Stimulated activated CD4-positive, alpha-beta T cell treated with anti-CD3 and anti-CD28 coated beads, Interleukin-1b, Interleukin-23, amount 100 ng/mL, for 1 hour (primary cell): ENCODE measurements at places on chromosomes 2 and 18.

DNA sequence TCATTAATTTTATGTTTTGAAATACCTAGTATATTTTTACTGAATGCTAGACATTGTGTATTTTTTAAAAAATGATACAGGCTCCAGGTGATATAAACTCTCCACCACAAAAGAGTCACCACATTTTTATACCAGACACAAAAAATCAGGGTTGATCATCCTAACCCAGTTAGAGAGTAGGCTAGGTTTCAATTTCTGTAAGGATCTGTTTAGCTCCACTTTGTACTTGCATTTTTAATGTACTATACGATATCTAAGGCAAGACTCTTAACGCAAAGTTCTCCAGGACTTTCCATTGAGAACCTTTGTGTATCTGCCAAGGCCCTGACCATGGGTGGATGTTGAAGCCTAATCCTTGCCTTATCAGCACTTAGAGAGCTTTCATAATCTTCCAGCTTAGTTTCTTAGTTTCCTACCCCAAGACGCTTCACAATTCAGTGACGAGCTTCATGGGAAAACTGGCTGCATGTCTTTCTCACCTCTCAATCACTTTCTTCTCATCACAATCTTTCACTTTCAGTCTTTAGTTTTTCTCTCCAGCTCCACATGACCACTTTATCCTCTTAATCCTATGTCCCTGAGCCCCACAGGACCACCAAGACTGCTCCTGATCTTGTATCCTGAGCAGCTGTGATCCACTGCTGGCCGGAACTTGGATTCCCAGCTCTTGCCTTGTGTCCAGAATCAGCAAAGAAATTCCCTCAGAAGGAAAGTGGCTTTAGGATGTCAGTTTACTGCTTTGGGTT, 635.8 kb downstream of the RNF144A start:
- no peak for DNase-seq

- DNase-seq, result no peak
Observed at GRCh38 chr2:162092658-162093556, 18.9 kb upstream of the DPP4 start.

DNA sequence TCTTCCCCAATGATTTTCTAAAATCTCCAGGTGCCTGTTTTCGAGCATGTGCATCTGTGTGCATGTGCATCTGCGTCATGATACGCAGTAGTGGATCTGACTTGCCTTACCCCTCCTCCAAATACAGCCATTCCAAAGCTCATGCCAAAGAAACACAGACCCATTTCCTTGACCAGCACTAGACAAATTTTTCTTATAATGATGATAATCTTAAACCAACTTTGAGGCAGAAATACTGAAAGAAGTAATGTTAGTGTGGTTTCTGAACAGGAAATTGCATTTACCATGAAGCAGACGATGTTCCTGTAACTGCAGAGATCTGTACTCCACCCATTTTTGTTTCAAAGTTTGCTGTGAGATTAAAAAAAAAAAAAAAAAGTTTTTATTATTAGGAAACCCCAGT, 25.6 kb downstream of the CYTIP start:
- DNase-seq, result no peak

GRCh38 chr2:239028253-239028619, 180.4 kb downstream of the TWIST2 start:
- DNase-seq, result no peak

GRCh38 chr2:50648041-50648700, 383.8 kb downstream of the NRXN1 start:
- DNase-seq, result no peak

- DNase-seq, result no peak
Observed at GRCh38 chr18:49250816-49251388, 209.5 kb downstream of the DYM start.

DNA sequence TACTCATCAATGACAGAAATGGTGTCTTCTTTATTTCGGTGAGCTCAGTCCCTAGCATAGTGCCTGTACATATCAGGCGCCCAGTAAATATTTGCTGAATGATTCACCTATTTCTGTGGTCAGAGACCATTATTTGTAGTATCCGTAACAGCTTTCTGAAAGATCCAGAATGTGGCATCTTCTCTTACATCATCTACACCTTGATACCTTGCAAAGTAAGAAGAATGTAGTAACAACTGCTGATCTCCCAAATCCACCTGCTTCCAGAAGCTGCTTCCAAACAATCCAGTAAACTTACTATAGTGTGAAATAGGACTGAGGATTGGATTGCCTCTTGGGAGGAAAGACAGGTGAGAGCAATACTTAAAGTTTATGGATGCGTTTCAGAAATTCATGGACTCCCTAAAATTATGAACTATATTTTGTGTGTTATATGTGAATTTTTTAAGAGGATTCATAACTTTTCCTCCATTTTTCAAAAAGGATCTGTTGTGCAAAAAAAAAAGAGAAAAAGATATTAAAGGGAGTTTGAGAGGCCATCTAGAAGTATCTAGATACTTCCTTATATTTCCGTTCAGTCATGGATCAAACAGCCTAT, 945 bp upstream of the ASXL2 start:
- DNase-seq, result no peak

GRCh38 chr2:228681426-228681825, 499.9 kb upstream of the SPHKAP start:
- DNase-seq, result no peak

GRCh38 chr2:20443276-20443920, 3.5 kb upstream of the RHOB start:
- no peak for DNase-seq

DNA sequence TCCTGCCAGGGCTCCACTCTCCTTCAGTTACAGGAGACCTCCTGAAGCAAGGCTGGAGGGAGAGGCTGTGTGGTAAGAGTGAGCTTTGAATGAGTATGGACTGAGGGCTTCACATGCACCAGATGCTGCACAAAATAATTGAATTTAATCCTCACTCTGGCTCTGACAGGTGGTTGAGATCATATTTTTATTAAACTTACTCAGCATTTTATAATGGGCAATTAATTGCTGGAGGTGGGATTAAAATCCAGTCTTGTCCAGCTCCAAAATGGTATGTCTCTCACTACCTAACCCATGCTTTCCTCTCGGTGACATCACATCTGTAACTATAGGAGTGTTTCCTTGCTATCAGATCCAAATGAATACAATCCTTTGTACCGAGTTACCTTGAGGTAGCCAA, 66.2 kb upstream of the AQP4 start:
- no peak for DNase-seq

DNA sequence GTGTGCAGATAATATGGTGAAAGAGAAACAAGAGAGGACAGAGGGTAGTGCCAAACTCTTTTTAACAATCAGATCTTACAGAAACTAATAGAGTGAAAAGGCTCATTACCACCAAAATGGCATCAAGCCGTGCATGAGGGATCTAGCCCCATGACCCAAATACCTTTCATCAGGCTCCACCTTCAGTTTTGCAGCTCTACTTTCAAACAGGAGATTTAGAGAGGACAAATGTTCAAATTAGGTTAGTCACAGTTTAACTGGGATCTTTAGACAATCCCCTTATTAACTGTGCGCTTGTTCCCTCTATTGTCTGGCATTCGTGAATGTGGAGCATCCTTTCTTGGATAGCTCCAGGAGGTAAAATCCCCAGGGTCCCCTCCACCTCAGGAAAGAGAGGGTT, 1209.3 kb upstream of the CHAC2 start:
- DNase-seq, result no peak

- DNase-seq, result no peak
Observed at GRCh38 chr2:222302178-222303018, 3.6 kb upstream of the PAX3 start.

DNA sequence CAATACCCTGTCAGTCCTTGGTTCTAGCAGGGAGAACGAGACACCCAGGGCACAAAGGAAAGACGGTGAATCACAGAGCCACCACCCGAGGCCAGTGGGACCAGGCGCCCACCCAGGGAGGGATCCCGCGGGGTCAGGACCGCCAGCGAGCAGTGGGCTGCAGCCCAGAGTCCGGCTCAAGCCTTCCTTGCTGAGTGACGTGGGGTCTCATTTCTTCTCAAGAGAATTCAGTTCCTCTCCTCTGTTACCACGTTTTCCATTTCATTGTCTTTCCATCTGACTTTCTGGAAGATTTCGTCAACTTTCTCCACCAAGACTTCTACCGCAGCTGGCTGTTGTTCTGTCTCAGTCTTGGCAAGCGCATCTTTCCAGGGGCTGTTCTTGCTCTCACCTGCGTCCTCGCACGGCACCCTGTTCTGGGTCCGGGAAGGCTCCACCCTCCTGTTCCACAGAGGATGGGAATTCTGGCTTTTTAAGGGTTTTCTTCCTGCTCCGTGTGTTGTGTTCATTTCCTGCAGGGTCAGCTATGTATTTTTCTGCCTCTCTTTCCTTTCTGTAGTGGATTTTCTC, 248.6 kb downstream of the NDUFA10 start:
- DNase-seq, result no peak

- DNase-seq, result no peak
Observed at GRCh38 chr2:171939743-171940071, 17.4 kb downstream of the HAT1 start.

DNA sequence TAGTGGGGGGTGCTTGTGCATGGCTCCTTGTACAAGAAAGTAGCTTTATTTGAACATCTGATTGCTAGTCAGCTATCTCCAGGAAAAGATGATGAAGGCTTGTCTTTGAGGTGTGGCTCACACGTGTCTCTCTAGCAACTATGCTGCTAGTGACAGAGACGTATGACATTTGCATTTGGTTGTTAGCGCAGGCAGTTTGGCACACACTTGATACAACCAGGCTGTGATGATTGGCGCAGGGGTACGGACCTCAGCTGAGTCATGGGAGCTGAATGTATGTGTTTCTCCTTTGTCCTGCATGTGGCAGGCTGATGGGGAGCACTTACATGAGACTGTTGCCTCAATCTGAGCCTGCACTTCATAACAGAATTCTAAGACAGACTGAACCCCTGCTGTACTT, 29.6 kb downstream of the PTCD3 start:
- DNase-seq, result no peak

DNA sequence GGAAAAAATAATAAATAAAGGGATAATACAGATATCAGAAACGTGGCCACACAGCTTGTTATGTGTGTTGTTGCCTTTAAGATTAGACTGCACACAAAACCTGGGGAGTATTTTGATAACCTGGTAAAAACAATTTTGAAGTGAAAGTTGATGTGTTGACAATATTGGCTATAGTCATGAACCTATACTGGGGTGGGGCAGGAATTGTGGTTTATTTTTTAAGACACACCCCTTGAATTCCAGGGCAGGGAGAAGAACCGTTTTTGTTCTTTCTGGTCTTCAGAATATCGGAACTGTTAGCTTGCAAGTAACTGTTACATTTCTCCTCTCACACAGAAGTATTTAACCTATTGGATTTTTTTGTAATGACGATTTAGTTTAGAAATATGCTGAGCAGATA, 80.4 kb downstream of the LIMS1 start:
- DNase-seq, result no peak

GRCh38 chr18:50401888-50402287, 27.0 kb downstream of the SKA1 start:
- no peak for DNase-seq

DNA sequence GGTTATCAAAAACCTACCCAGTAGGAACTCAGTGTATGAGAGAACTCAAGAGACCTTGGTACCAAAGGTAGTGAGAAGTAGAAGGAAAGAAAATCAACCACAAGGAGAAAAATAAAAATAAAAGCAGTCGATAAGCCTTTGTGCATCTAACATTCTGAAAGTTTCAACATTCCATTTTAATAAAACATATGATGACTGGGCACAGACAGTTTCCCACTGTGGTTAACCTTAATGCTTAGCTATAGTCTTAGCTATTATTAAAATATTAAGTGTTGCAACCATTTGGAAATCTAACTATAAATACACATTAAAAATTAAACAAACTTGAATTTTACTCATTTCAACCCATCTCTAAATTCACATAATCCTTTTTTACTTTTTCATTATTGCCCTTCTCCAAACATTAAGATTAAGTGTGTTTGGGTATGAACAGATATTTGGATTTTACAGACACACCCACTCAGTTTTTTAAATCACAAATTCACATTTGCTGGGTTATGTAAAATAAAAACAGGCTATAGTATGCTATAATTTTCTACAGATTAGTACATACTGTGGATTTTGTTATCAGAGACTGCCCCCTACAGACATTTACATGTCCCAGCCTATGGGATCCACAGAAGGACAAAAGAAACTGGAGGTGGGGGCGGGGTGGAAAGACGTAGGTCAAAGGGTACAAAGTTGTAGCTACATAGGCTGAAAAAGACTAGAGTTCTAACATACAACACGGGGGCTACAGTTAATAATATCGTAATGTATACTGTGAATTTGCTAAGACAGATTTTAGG, 32.8 kb downstream of the SRBD1 start:
- DNase-seq, result no peak

- no peak for DNase-seq
Observed at GRCh38 chr2:216151313-216152025, 42.3 kb downstream of the XRCC5 start.

DNA sequence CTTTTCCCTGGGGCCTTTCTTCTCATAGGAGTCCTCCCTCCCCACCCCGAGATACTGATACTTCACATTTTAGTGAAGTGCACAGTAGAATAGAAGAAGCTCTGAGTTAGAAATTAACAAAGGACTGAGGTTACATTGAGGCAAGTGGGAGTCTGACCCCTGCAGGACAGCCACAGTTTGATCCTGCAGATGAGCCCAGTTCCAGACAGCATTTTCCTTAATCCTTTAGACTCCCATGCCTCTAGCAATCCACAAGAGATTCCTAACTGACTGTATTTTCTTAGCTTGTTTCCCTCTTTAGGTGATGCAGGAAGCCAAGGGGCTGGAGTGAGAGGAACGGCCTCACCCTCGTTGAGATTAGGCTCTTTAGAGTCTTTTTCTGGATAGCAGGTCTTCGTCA, 204.0 kb downstream of the CYRIA start:
- DNase-seq, result no peak

DNA sequence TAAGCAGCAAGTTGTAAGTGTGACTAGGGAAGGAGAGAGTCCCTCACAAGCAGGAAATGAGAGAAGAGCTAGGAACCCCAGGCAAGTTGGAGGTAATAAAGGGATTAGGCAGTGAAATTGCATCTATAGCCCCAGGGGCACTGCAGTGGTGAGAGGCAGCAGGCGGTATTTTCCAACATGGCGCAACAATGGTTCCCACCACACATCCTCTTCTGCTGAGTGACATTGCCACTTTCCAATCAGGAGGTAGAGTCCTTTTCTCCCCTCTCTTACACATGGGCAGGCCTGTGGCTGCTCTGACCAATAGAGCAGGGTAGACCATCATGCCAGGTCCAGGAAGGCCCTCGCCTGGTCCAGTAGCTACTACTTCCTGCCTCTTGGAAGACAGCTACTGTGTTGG, 86.6 kb downstream of the DNER start:
- no peak for DNase-seq
